Mammary epithelial cell (primary cell): ENCODE measurements at places on chromosomes 1 and 21. TPM values are rescaled to one million over a fixed set of nuclear protein-coding genes. Genes with fewer than 3 reads are reported as not detected.

GRCh38 chr1:178275553-178275952 is 181.6 kb downstream of the RASAL2 start:
- no peak for DNase-seq

DNA sequence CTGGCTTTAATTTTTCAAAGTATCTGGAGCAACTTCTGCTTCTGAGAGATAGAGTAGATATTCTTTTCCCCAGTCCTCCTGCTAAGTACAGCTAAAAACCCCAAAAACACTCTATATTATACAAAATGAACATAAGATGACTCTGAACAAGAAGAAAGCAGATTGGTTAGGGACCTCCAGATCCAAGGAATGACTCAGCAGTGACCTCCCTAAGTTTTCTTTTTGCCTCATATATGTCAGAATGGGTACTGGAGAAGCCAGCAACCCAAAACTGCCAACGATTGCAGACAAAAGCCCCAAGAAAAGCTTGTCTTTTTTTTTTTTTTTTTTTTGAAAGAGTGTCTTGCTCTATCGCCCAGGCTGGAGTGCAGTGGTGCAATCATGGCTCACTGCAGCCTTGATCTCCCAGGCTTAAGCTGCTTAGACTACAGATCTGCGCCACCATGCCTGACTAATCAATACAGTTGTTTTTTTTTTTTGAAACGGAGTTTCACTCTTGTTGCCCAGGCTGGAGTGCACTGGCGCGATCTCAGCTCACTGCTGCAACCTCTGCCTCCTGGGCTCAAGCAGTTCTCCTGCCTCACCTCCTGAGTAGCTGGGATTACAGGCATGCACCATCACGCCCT is 22.7 kb downstream of the NDUFS5 start:
- DNase-seq = no peak

GRCh38 chr1:117270679-117271078 is 60.0 kb upstream of the VTCN1 start:
- no peak for DNase-seq

DNA sequence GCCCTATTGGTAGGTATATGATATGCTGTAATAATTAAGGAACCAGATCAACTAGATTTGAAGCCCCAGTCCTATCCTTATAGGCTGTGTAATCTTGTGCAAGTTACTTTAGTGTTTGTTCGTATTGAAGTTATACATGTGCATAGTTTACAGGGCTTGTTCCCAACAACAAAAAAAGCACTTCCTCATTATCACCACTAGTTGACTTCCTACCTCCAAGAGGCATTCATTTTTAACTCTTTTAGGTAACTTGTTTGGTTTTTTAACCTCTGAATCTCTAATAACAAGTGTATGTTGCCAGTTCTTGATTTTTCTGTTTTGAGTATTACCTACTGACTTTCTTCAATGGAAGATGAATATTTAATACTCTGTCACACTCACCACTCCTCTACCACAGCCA is 71.9 kb downstream of the ST3GAL3 start:
- DNase-seq = no peak

DNA sequence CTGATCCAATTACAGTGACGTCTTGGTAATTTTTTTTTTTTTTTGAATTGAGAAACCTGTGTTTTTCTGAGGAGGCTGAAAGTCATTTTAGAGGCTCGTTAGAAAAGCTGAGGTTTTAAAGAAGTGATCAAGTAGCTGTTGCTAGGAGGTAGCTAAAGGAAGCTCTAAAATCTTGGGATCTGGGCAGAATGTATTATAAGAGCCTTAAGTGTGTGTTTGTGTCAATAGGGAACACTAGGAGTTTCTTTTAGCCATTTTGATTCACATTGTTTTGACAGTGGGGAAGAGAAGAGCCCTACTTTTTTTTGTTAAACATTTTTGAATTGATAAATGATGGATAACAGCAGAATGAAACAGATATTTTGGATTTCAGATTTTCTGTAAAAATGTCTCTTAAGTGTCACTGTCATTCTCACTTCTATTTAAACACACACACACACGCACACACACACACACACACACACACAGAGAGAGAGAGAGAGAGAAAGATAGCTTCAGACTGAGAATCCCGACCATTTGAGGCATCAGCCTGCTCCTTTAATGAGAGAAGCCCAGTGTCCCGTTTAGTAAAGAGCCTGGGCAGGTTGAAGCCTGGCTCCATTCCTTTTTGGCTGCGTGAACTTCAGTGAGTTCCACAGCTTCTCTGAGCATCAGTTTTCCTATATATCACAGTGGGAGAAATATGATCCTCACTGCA is 79.1 kb upstream of the GPR88 start:
- DNase-seq = no peak

NOTCH2 gene
- total RNA-seq = 123 and 148 TPM in 2 replicates
